Thyroid gland (tissue), 4 donors: ENCODE measurements at places on chromosomes 7 and 10. TPM values are rescaled to one million over a fixed set of nuclear protein-coding genes. Genes with fewer than 3 reads are reported as not detected.

Gene TAS2R4
- 1.8 TPM for total RNA-seq

Gene AKR1D1
- total RNA-seq, result not detected

Gene NEUROD6
- not detected for total RNA-seq

Gene SYNPO2L
- not detected for total RNA-seq

Gene AFAP1L2
- total RNA-seq, result 275 TPM

Gene MSANTD7
- 9.0 TPM for total RNA-seq

Gene ITIH2
- total RNA-seq, result not detected

Gene SPDYE18
- total RNA-seq, result 1.5 TPM

Gene CHAT
- total RNA-seq, result not detected
